PC-9 (cell line): ENCODE measurements at places on chromosomes 13 and 19.
A peak's percentile ranks its signal among the peaks of the same experiment; 100 is the strongest.

GRCh38 chr13:29925457-29926097 is 75.2 kb upstream of the UBL3 start:
- peak; percentile 95 for DNase-seq

GRCh38 chr13:31947506-31947905 is 84.1 kb upstream of the FRY start:
- no peak for DNase-seq

GRCh38 chr19:12766051-12766521 is 9.3 kb downstream of the HOOK2 start:
- peak; percentile 85 for DNase-seq

DNA sequence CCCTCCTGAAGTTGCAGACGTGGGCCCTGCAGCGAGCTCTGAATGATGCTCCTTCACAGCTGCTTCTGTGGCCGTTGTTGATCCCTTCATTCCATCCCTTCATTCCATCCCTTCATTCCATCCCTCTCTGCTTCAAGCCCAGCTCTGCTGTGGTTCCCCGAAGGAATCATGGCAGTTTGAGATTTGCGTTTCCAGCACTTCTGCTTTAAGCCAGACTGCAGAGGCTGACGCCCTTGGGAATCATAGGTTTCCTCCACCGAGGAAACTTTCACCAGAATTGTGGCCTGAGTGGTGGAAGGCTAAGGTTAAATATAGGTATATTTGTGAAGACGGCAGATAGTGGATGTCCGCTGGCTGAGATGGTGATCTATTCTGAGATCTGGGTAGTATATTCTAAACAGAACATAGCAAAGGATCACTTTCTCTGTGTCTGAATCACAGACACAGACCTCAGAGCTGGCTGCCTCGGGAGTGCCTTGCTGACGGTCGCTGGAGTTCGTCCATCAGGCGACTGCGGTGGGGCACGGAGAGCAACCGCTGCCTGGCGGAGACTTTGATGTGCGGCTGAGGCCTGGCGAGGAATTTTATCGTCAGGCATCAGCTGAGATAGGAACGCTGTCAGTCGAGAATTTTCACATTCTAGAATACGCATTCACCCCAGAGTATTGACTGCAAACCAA is 42.8 kb upstream of the DCUN1D2 start:
- peak; percentile 95 for DNase-seq

DNA sequence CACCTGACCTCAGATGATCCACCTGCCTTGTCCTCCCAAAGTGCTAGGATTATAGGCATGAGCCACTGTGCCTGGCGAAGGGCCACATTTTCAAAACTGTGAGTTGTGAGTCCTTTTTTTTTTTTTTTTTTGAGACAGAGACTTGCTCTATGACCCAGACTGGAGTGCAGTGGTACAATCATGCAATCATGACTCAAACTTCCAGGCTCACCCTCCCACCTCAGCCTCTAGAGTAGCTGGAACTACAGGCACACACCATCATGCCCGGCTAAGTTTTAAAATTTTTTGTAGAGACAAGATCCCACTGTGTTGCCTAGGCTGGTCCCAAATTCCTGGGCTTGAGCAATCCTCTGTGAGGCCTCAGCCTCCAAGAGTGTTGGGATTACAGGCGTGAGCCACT is 3.8 kb upstream of the MYPOP start:
- DNase-seq, result peak; percentile 72
